ENCODE measurements at places on chromosomes 12 and 14. TPM values are rescaled to one million over a fixed set of nuclear protein-coding genes. Genes with fewer than 3 reads are reported as not detected.

ZCRB1 gene
- total RNA-seq: 63.6 TPM

CAPZA3 gene
- total RNA-seq: not detected

DPPA3 gene
- not detected for total RNA-seq

ARL1 gene
- total RNA-seq: 65.3 TPM

PPP2R3C gene
- total RNA-seq: 28.4 TPM
